IMR-90 (cell line): ENCODE measurements at places on chromosomes 7 and 10. TPM values are rescaled to one million over a fixed set of nuclear protein-coding genes. Genes with fewer than 3 reads are reported as not detected.

FAM25G gene
- not detected in 2 replicates for total RNA-seq

CDK14 gene
- 28.1 and 29.6 TPM in 2 replicates for total RNA-seq

DDX21 gene
- 73.7 and 109 TPM in 2 replicates for total RNA-seq

GSAP gene
- 1.8 and 1.9 TPM in 2 replicates for total RNA-seq

AKR1C2 gene
- total RNA-seq: 0.28 and 0.36 TPM in 2 replicates

PSD gene
- 1.4 and 2.0 TPM in 2 replicates for total RNA-seq

OR2A14 gene
- total RNA-seq: not detected in 2 replicates

C7orf57 gene
- total RNA-seq: not detected in 2 replicates

LARP4B gene
- 25.5 and 30.8 TPM in 2 replicates for total RNA-seq

INPP5F gene
- total RNA-seq: 29.6 and 35.3 TPM in 2 replicates

STEAP4 gene
- not detected in 2 replicates for total RNA-seq

MACC1 gene
- under 0.01 TPM in 2 replicates for total RNA-seq

DPCD gene
- total RNA-seq: 59.1 and 113 TPM in 2 replicates

AEBP1 gene
- total RNA-seq: 1.1 and 1.4 TPM in 2 replicates

ECHDC3 gene
- total RNA-seq: 2.8 and 4.3 TPM in 2 replicates

CD36 gene
- total RNA-seq: 0.54 and 0.56 TPM in 2 replicates

PLPP4 gene
- total RNA-seq: 0.18 and 0.28 TPM in 2 replicates

STAG3 gene
- 0.28 and 0.36 TPM in 2 replicates for total RNA-seq

CSTF2T gene
- total RNA-seq: 18.6 and 22.5 TPM in 2 replicates

OR6V1 gene
- not detected in 2 replicates for total RNA-seq

VPS37D gene
- total RNA-seq: 2.3 and 2.8 TPM in 2 replicates

SLC39A12 gene
- total RNA-seq: not detected in 2 replicates

GPR146 gene
- total RNA-seq: 0.83 and 2.2 TPM in 2 replicates

BEND7 gene
- 2.3 and 3.1 TPM in 2 replicates for total RNA-seq

PDZD7 gene
- total RNA-seq: 0.83 and 0.90 TPM in 2 replicates

EZH2 gene
- total RNA-seq: 13.1 and 16.4 TPM in 2 replicates

FAM171A1 gene
- 20.3 and 26.1 TPM in 2 replicates for total RNA-seq

NME8 gene
- total RNA-seq: not detected in 2 replicates

COL28A1 gene
- total RNA-seq: under 0.01 TPM in 2 replicates

OR2A5 gene
- total RNA-seq: not detected in 2 replicates

CRPPA gene
- 1.3 and 2.5 TPM in 2 replicates for total RNA-seq

GCC1 gene
- total RNA-seq: 20.8 and 22.9 TPM in 2 replicates

HOGA1 gene
- total RNA-seq: 0.36 and 0.56 TPM in 2 replicates

HTRA1 gene
- total RNA-seq: 23.1 and 28.5 TPM in 2 replicates

PCDH15 gene
- total RNA-seq: not detected in 2 replicates

FIGNL1 gene
- 25.8 and 27.1 TPM in 2 replicates for total RNA-seq

PTPN20 gene
- total RNA-seq: not detected in 2 replicates
